ENCODE measurements at places on chromosomes 2 and 18. TPM values are rescaled to one million over a fixed set of nuclear protein-coding genes. Genes with fewer than 3 reads are reported as not detected.

SERPINB13 gene
- 1.7 TPM for total RNA-seq

RNF125 gene
- 1.7 TPM for total RNA-seq

ANKRD23 gene
- total RNA-seq: 4.9 TPM

RNF144A gene
- total RNA-seq: 8.5 TPM

HNRNPA3 gene
- 58.4 TPM for total RNA-seq

SERPINB12 gene
- total RNA-seq: not detected

SFTPB gene
- total RNA-seq: not detected

C1GALT1C1L gene
- 0.78 TPM for total RNA-seq

AMER3 gene
- 0.27 TPM for total RNA-seq

PCBP1 gene
- 153 TPM for total RNA-seq

KCNF1 gene
- total RNA-seq: 47.7 TPM

TMEM163 gene
- total RNA-seq: 0.31 TPM

PLCL1 gene
- total RNA-seq: 53.5 TPM
